ENCODE measurements at places on chromosomes 16 and 17.

DNA sequence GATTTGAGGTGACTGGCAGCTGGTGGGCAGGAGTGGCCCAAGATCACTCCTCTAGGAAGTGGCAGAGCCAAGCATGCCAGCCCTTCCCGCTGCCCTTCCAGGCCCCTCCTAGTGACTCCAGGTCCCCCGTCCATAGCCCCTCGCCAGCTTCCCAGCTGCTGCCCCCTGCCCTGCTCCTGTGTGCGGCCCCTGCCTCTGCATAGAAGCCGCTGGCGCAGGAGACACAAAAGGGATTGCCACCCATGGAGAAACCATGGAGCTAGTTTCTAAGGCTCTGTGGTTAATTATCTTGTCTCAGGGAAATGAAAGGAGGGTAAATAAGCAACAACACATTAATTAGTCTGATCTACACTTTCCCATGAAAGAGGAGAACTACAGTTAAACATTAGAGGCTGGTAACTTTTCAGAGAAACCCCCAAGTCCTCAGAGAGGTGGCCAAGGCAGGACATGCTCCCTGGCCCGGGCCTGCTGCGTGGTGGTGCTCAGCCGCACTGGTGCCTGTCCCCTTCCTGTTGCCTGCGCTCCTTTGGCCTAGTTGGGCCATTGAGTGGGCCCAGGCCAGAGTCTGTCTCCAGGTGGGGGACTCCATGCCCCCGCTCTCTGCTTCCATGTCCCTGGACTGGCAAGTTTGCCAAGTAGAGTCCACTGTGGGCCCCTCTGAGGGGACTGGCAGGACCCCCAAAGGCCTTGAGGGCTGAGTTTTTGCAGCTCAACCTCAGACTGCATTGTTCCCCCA lies 65.2 kb downstream of the PRMT7 start:
- DNase-seq = no peak

GRCh38 chr17:12302711-12303110 lies 282.0 kb downstream of the MAP2K4 start:
- no peak for DNase-seq

GRCh38 chr16:66154801-66155200 lies 211.7 kb upstream of the CDH5 start:
- no peak for DNase-seq

DNA sequence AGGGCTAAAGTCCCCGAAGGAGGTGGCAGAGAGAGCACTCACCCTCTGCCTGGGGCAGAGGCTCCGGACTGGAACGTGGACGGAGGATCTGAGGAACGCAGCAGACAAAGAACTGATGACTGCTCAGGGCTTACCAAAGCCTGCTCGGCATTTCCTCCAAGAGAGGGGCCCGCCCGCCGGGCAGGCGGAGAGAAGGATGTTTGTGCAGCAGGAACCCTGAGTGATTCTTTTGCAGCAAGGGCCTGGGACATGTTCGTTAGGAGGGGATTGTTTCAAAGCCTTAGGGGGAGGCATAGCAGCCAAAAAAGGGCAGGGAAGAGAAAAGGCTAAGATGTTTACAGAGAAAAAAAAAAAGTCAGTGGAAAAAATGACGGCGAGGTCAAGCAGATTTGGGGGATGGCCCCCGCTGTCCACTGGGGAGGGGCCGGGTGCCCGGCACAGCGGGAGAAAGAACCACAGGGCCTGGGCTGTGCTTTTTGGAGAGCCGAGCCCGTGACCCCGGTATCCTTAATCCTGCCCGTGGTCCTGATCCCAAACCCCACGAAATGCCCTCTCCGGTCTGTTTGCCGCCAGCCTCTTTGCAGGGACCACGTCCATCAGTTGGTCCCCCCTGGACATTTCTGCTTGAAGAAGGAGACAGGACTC lies 129.3 kb downstream of the NTN1 start:
- peak; percentile 49 for DNase-seq

GRCh38 chr17:72145562-72145961 lies 24.7 kb downstream of the SOX9 start:
- no peak for DNase-seq

DNA sequence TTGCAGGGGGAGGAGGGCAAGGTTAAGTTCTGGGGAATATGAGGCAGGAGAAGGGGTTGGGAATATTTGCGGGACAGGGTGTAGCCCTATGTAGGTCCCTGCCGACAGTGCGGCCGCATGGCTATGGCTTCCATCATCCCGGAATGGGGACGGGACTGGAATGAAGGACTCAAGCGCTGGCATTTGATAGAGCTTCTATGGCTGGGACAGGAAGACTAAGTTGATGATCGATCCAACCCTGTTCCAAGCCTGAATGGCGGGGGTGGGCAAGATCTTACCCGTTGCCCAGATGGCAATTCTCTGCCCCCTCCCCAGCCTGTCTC lies 47.1 kb downstream of the SRCIN1 start:
- no peak for DNase-seq

DNA sequence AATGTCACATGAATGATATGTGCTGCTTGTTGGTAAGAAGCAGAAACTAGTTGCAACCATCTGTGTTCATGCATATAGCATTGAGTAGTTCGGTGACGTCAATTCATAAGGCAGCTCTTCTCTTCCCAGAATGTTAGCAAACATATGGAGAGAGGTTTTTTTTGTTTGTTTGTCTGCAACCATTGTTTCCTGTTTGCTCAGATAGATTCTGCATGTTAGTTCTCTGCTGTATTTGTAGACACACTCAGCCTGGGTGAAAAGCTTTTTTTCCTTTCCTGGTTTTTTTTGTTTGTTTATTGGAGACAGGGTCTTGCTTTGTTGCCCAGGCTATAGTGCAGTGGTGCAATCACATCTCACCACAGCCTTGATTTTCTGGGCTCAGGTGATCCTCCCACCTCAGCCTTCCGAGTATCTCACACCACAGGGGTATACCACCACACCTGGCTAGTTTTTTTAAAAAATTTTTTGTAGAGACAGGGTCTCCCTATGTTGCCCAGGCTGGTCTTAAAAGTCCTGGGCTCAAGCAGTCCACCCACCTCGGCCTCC lies 16.7 kb downstream of the WSB1 start:
- DNase-seq = no peak

- DNase-seq = peak; percentile 25
Observed at GRCh38 chr16:47016700-47017133, 43.2 kb upstream of the DNAJA2 start.

DNA sequence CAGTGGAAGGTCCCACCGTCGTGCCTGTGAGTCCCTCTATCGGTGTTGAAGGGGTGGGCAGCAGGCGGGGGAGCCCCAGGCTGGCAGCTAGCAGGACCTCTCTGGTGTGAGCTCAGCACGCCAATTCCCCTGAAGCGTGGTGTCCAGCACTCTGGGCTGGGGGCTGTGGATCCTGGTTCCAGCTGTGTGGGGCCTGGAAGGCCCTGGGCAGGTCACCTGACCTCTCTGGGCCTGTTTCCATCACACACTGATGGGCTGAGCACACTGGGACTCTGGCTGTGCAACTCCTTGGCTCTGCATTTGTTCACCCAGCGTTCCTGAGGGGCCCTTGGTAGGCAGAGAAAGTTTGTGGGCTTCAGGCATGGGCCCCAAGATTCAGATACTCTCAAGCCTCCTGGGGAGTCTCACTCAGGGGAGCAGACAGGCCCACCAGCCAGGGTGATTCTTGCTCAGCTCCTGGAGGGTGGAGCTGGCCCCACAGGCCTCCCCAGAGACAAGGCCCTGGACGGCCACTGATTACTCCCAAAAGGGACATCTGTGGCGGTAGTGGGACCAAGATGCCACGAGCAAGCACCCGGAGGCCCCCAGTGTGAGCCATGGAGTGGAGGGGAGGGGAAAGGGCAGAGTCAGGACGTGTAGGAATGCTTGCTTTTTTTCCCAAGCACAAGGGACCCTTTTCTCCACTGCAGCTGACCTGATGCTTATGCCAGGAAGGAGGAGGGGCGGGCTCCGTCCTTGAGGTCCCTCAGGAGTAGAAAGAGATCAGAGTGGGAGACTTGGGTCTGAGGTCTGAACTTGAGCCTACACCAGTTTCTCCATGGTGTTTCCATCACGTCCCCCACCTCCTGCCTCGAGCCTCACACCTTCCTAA lies 8.5 kb downstream of the SCGB1C2 start:
- DNase-seq = no peak

GRCh38 chr16:82990155-82990554 lies 363.4 kb downstream of the CDH13 start:
- no peak for DNase-seq

- no peak for DNase-seq
Observed at GRCh38 chr17:80573701-80574100, 29.1 kb downstream of the RPTOR start.

GRCh38 chr17:80738987-80739730 lies 194.5 kb downstream of the RPTOR start:
- no peak for DNase-seq

- DNase-seq = no peak
Observed at GRCh38 chr16:58665200-58665599, 19.4 kb downstream of the SLC38A7 start.

- peak; percentile 59 for DNase-seq
Observed at GRCh38 chr17:975371-975915, 4.1 kb downstream of the NXN start.

DNA sequence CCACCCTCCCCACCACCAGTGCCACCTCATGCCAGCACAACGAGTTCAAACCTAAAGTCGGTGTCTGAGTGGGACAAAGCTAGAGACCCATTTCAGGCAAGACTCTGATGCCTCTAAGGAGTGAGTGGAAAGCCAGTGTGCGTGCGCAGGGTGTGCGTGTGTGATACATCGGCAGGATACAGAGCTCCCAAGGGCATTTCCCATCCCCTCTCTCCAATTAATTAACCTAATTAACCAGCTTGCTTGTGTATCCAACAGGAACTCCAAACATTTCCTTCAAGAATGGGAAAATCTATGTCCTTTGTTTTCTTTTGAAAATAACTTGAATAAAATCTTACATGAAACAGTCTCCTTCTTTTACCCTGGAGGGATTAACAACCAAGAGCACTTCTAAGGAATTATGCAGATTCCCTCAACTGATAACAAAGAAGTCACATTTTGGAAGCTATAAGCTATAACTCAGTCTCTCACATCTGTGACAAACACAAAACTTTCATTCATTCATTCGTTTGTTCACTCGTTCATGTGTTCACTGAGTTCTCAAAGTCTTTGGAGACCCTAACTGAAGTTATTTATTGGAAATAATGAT lies 9.9 kb downstream of the ATPAF2 start:
- no peak for DNase-seq

- peak; percentile 77 for DNase-seq
Observed at GRCh38 chr16:72787514-72788268, 260.2 kb downstream of the ZFHX3 start.

GRCh38 chr16:85310868-85311585 lies 198.8 kb upstream of the CIBAR2 start:
- DNase-seq = no peak

DNA sequence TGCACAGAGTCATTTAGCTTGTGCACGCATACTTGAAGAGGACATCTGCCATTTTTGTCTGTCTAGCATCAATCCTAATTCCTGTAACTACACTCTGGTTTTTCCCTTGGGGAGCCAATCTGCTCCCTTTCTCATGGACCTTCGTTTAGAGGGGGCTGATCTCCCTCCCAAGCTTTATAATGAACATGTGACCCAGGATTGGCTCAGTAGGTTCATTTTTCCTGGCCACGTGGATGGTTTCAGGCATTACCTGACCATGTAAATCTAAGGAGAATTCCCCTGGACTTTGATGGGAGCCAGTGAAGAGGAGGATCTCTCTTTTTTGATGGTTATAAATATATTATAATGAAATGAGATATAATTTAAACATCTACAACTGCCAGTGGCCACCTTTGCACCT lies 56.8 kb upstream of the HS3ST2 start:
- DNase-seq = no peak

- DNase-seq = no peak
Observed at GRCh38 chr16:74583926-74584666, 22.8 kb downstream of the GLG1 start.

DNA sequence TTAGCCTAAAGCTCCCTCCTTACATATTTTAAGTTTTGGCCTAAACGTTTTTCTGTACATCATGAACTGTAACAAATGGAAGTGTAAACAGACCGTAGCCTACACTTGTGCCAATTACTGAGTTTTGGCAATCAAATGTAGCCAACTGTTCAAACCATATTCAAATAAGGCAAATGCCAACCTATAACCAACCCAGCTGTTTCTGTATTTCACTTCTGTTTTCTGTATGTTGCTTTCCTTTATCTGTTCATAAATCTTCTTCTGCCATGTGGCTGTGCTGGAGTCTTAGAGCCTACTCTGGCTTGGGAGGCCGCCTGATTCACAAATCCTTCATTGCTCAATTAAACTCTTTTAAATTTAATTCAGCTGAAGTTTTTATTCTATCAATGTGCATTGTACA lies 6.9 kb upstream of the C16orf78 start:
- no peak for DNase-seq

GRCh38 chr17:5672815-5673430 lies 88.6 kb upstream of the NLRP1 start:
- no peak for DNase-seq

- no peak for DNase-seq
Observed at GRCh38 chr17:77606146-77606864, 352.2 kb upstream of the TNRC6C start.

DNA sequence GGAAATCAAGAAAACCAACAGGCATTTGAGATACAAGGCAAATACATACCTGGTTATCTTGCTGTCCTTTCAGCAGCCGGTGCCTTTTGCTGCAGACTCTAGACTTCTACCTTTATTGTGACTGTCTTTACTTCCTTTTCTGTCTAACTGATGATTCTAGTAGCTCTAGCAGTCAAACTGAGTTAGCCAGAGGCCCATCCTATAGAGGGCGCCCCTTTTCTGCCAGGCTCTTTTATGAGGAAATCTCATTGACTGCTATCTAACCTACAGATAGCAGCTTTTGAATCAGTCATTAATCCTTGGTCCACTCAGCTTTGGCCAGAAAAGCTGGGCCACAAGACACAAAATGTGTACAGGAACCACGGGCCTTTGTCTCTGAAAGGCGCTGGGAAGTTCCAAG lies 87.5 kb upstream of the WSB1 start:
- no peak for DNase-seq

GRCh38 chr17:60095381-60095780 lies 16.7 kb upstream of the HEATR6 start:
- DNase-seq = no peak

- no peak for DNase-seq
Observed at GRCh38 chr17:12022310-12022709, 1.6 kb downstream of the MAP2K4 start.

DNA sequence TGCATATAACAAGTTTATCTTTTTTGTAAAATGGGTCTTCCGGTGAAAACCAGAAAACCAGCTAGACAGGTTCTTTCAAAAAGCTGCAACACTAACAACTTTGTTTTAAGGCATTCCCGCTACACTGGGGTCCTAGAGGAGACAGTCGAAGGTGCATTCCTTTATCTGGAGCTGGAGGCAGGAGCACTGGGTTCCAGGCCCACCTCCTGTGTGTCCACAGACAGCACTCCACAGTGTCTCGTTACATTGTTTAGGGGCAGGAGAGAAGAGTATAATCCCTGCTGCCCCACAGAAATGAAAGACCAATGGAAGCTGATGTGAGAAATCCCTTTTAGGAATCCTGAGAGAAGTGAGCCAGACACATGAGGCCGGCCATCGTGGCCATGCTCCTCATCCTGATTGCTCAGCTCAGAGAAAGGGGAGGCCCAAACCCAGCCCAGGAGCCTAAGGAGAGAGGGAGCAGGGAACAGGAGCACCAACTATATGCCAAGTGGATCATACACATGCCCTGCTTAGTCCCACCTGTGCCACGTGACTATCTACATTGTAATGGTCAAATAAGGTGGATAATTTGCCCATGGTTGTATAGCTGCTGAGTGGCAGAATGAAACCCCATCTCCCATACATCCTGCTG lies 59.5 kb downstream of the CCDC182 start:
- DNase-seq = no peak

- no peak for DNase-seq
Observed at GRCh38 chr17:72683506-72684404, 408.7 kb downstream of the SLC39A11 start.

Data from femur (tissue), 1 donor.